ENCODE measurements at places on chromosomes 6 and 20.

GRCh38 chr20:53677447-53678314, 84.0 kb upstream of the ZNF217 start:
- no peak for DNase-seq

GRCh38 chr6:38320843-38321242, 318.9 kb downstream of the BTBD9 start:
- no peak for DNase-seq

DNA sequence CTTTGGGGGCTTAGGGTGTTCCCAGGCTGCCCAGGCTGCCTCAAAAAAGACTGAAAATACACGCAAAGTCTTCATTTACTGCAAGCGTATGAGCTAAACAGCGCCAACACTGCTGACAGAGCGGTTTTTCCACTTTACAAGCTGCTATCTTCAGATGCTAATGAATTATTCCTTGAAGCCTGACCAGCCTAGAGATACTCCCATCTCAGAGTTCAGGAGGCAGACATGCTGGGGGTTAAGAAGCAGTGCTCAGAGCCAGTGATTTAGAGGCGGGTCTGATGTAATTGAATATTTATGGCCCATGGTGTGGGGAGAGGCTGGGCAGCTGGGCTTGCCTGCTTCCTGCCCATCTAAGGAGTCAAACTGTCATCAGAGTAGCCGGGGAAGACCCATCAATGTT, 241.4 kb downstream of the SLC24A3 start:
- no peak for DNase-seq

- DNase-seq = no peak
These were observed 264.3 kb upstream of the RIMS1 start for GRCh38 chr6:71621918-71622519.

DNA sequence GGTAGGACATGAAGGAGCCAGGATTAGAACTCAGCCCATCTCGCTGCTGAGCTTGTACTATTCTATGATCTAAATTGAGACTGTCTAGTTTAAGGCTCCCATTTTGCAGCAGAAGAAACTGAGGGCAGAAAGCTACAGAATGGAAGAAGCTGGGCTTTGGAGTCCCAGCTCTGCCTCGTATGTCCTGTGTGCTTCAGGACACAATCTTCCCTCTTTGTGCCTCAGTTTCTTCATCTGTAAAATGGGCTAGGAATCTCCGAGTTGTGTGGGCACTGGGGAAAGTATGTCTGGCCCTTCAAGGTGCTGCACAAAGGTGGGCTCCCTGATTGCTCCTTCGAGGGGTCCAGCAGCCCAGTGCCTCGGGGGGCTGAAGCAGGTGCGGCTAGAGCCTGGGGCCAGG, 20.7 kb downstream of the NOL4L start:
- no peak for DNase-seq

DNA sequence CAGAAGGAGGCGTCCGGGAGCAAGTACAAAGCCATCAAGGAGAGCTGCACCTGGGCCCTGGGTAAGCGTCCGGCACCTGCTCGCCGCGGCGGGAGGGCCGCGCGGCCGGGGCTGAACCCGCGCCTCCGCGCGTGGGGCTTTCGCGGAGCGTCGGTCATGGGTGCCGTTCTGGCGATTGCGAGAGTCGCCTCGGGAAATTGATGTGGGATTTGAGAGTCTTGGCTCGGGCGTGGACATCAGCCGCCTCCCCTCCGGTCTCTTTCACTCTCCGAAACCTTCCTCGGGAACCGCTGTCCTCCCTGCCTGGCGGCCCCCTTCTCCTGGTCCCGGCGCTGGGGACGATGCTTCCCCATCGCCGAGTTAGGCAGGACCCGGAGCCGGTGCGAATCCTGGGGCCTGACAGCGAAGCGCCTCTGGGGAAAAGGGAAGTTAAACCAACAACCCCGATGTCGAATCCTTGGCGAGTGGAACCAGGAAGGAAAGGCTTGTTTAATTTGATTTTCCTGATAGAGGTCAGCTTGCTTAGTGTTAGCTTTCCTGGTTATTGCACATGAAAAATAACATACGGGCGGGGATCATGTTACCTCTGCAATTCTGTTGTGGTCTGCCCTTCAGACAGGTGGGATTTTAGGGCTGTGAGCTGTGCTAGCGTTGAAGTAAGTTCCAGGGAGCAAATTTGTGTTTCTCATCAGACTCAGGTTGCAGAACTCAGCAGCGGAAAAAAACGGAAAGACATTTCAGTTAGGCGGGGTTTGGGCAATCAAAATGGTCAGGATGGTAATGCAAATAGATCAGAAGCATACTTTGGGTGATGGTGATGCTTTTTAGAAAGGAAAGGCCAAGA, 594 bp downstream of the ARFGEF3 start:
- peak; percentile 35 for DNase-seq

- no peak for DNase-seq
These were observed 191.9 kb downstream of the CENPW start for GRCh38 chr6:126531840-126532239.

GRCh38 chr6:105270511-105270910, 90.7 kb upstream of the POPDC3 start:
- no peak for DNase-seq

- DNase-seq = peak; percentile 16
These were observed 7.6 kb upstream of the DEFB129 start for GRCh38 chr20:219290-220115.

DNA sequence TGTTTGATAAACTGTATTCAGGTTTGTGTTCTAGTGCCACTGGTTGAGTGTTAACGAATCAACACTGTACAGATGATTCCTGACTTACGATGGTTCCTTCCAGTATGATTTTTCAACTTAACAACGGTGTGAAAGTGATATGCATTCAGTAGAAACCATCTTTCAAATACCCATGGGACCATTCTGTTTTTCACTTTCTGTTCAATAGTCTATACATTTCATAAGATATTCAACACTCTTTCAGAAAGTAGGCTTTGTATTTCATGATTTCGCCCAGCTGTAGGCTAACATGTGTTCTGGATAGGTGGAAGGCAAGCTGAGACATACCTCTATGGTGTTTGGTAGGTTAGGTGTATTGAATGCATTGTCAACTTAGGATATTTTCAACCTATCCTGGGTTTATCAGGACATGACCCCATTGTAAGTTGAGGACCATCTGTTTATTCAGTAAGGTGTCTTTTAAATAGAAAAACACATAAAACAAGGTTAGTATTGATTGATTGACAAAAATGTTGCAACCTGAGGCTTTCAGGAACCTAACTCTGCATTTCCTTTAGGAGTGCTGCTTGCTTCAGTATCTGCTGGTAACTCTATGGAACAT, 32.3 kb downstream of the SYNJ2 start:
- DNase-seq = no peak

GRCh38 chr6:79895382-79896074, 51.8 kb downstream of the ELOVL4 start:
- no peak for DNase-seq

GRCh38 chr6:15956205-15957106, 172.4 kb upstream of the MYLIP start:
- DNase-seq = no peak
